Upper lobe of right lung (tissue), 1 donor: ENCODE measurements at places on chromosomes 5 and 9. TPM values are rescaled to one million over a fixed set of nuclear protein-coding genes. Genes with fewer than 3 reads are reported as not detected.
A peak's percentile ranks its signal among the peaks of the same experiment; 100 is the strongest.

- H3K27me3 ChIP-seq = no peaks in the 10 kb centered on the region
- no peak for DNase-seq
- peaks cover 6% of the 10 kb centered on the region for H3K36me3 ChIP-seq
- no peak overlapping the region for H3K4me3 ChIP-seq
- peaks cover 22% of the 10 kb centered on the region for H3K4me1 ChIP-seq
Measured at GRCh38 chr5:172147857-172148256, 40.2 kb downstream of the STK10 start.

FOXE1 gene
- not detected for total RNA-seq

GRCh38 chr9:79387101-79387835, 184.5 kb upstream of the TLE4 start:
- H3K4me3 ChIP-seq = no peak overlapping the region
- H3K4me1 ChIP-seq = no peaks in the 10 kb centered on the region
- no peaks in the 10 kb centered on the region for H3K36me3 ChIP-seq
- no peak overlapping the region for H3K27ac ChIP-seq

RMRP gene
- 30,828 TPM for total RNA-seq

DNA sequence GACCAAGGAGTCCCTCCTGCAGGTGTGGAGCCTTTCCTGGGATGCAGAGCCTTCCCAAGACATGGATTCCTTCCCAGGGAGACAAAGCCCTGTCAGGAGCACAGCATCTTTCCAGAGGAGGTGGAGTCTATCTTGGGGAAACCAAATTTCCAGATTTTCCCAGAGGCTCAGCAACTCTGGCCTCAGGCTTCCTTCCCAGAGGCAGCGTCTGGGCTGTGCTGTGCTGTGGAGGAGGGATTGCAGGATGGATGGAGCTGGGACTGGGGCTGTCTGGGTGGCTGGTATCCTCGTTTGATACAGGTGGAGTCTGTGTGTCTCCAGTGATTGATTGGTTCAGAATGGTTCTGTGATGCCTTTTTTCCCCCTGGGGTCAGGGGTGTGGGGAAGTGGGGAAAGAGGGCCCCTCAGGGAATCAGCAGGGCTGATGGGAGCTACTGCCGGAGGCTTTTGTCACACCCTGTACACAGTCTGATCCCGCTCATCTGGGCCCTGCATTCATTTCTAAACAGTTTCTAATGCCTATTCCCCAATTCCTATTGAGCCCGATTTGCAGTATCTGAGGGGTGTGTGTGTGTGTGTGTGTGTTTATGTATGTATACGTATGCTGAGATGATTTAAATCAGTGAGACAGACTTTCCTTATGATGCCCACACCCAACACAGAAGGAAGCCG, 16.0 kb downstream of the OR13J1 start:
- no peaks in the 10 kb centered on the region for H3K4me1 ChIP-seq
- no peak overlapping the region for H3K4me3 ChIP-seq
- no peaks in the 10 kb centered on the region for H3K36me3 ChIP-seq
- no peak for DNase-seq

FAM78A gene
- total RNA-seq = 14.8 TPM

DNA sequence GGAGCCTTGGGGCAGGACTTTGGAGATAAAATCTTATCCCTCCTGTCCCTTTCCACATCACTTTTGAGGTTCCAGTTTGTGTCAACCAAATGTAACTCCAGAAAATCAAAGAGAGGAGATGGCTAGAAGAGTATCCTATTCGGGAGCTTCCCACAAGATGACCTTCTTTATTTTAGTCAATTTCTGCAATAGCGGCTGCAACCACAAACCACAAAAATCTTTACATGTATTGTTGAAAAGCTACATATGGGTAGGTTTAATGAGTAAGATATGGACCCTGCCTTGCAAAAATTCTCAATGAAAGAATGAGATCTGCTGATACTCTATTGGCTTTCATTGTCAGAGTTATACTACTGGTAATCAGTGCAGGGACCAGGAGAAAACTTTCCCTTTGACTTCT, 92.2 kb upstream of the MAMDC2 start:
- no peaks in the 10 kb centered on the region for H3K4me1 ChIP-seq
- DNase-seq = no peak
- no peak overlapping the region for H3K4me3 ChIP-seq
- H3K27ac ChIP-seq = no peak overlapping the region
- H3K36me3 ChIP-seq = no peaks in the 10 kb centered on the region
- H3K27me3 ChIP-seq = no peaks in the 10 kb centered on the region

NSA2 gene
- 50.8 TPM for total RNA-seq

DNA sequence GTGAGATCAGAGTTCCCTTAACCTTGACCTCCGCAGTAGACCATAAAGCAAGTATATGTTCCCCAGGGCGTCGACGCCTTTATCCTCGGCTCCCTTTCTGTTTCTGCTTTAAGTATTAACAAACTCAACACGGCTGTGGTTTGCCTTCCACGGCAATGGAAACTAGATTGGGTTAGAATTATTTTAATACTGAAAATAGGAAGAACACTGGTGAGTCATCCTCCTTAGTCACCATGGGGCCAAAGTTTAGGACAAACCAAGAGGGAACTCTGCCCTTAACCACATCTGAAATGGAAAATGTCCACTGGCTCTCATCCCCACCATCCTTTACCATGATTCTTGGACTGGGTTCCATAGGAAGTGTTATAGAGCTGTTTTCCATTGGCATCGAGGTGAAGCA, 386.1 kb downstream of the ACTL7B start:
- no peak overlapping the region for H3K4me3 ChIP-seq
- no peaks in the 10 kb centered on the region for H3K4me1 ChIP-seq
- H3K36me3 ChIP-seq = no peaks in the 10 kb centered on the region

GZMA gene
- 8.8 TPM for total RNA-seq

GMCL2 gene
- total RNA-seq = not detected

PRDM9 gene
- not detected for total RNA-seq

DNA sequence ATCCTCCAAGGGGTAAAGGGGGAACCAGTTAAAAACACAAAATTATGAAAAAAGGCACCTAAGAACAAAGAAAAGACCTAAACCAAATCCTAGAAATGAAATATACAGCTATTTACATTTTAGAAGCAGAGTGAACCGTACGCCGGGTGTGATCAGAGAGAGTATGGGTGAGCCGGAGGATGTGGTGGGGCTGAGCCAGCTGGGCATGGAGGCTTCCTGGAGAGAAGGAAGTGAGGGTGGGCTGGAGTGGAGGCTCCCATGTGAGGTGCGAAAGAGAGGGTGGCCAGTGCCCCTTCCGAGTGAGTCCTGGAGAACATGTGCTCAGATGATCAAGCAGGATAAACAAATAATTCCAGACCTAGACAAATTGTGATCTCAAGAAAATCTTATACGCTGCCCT, 111.6 kb downstream of the CACNA1B start:
- no peak overlapping the region for H3K27ac ChIP-seq
- no peaks in the 10 kb centered on the region for H3K4me1 ChIP-seq
- H3K36me3 ChIP-seq = no peaks in the 10 kb centered on the region
- no peak overlapping the region for H3K4me3 ChIP-seq
- no peak for DNase-seq

DNA sequence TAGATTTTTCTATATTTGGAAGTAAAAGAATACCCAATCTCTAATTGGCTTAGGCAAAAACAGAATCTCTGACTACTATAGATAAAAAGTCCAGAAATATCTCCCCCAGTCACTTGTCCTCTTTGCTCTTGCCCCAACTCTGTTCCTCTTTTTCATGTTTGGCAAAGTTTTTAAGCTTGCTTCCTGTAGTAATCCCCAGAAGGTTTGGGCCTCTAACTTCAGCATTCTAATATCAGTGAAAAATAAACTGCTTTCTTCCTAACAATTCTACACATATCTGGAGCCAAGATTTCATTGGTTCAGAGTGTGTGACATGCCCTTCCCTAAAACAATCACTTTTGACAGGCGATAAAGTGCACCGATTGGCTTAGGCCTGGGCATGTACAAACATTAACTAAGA, 1680.3 kb downstream of the MAT2B start:
- H3K4me1 ChIP-seq = no peaks in the 10 kb centered on the region
- no peaks in the 10 kb centered on the region for H3K36me3 ChIP-seq

- peaks cover 10% of the 10 kb centered on the region for H3K36me3 ChIP-seq
- H3K27ac ChIP-seq = no peak overlapping the region
- no peak for DNase-seq
- no peaks in the 10 kb centered on the region for H3K27me3 ChIP-seq
- no peak overlapping the region for H3K4me3 ChIP-seq
- H3K4me1 ChIP-seq = no peaks in the 10 kb centered on the region
Measured at GRCh38 chr9:7071916-7072315, 314.1 kb downstream of the KDM4C start.

EEIG1 gene
- 44.7 TPM for total RNA-seq

- no peak overlapping the region for H3K27ac ChIP-seq
- no peaks in the 10 kb centered on the region for H3K27me3 ChIP-seq
- H3K4me3 ChIP-seq = no peak overlapping the region
Measured at GRCh38 chr5:89283728-89284493, 400.9 kb upstream of the MEF2C start.

KCTD16 gene
- total RNA-seq = 5.1 TPM

DNA sequence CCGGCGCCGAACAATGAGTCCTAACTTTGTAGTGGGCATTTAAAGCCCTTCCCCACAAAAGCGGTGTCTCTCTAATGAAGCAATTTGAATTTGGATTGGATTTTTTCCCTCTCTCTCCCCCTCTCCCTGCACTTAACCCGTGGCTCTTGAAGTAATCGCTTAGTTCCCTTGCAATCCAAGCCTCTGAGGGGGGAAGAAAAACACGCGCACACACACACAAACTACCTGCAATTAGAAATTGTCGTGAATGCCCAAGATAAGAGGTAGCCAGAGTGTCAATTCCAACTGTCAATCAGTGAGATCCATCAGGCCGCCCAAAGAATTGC, 1.2 kb downstream of the LHX6 start:
- no peak for DNase-seq
- H3K4me3 ChIP-seq = peak overlapping the region; percentile 45
- peaks cover 66% of the 10 kb centered on the region for H3K27me3 ChIP-seq
- no peaks in the 10 kb centered on the region for H3K36me3 ChIP-seq
- H3K4me1 ChIP-seq = peaks cover 13% of the 10 kb centered on the region

GRCh38 chr5:142356349-142356715, 31.5 kb upstream of the SPRY4 start:
- H3K36me3 ChIP-seq = no peaks in the 10 kb centered on the region
- no peak for DNase-seq
- H3K4me3 ChIP-seq = peak overlapping the region; percentile 60
- H3K27ac ChIP-seq = peak overlapping the region; percentile 97
- no peaks in the 10 kb centered on the region for H3K27me3 ChIP-seq
- H3K4me1 ChIP-seq = peaks cover 15% of the 10 kb centered on the region

DNA sequence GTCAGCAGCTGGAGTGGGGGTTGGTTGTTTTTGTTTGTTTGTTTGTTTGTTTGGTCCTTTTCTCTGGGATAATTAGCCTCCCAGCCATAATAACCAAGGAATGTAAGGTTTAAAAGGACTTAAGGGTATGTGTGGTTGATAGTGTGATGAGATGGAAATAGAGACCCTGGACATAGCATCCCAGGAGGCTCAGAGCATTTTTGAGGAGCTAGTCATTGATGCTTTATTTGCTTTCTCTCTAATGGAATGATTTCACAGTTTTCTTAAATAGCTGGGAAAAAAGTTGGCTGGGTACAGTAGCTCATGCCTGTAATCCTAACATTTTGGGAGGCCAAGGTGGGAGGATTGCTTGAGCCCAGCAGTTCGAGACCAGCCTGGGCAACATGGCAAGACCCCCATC, 45.1 kb downstream of the TTC1 start:
- no peak overlapping the region for H3K27ac ChIP-seq
- DNase-seq = no peak
- no peak overlapping the region for H3K4me3 ChIP-seq
- no peaks in the 10 kb centered on the region for H3K4me1 ChIP-seq

- H3K4me3 ChIP-seq = no peak overlapping the region
- no peak for DNase-seq
- H3K4me1 ChIP-seq = no peaks in the 10 kb centered on the region
- H3K36me3 ChIP-seq = peaks cover 8% of the 10 kb centered on the region
- H3K27me3 ChIP-seq = no peaks in the 10 kb centered on the region
- no peak overlapping the region for H3K27ac ChIP-seq
Measured at GRCh38 chr5:168443533-168443932, 42.7 kb upstream of the RARS1 start.

- H3K4me1 ChIP-seq = no peaks in the 10 kb centered on the region
- H3K36me3 ChIP-seq = no peaks in the 10 kb centered on the region
- no peak for DNase-seq
- no peak overlapping the region for H3K4me3 ChIP-seq
- H3K27ac ChIP-seq = no peak overlapping the region
Measured at GRCh38 chr5:125440905-125441304, 694.5 kb upstream of the ZNF608 start.

DNA sequence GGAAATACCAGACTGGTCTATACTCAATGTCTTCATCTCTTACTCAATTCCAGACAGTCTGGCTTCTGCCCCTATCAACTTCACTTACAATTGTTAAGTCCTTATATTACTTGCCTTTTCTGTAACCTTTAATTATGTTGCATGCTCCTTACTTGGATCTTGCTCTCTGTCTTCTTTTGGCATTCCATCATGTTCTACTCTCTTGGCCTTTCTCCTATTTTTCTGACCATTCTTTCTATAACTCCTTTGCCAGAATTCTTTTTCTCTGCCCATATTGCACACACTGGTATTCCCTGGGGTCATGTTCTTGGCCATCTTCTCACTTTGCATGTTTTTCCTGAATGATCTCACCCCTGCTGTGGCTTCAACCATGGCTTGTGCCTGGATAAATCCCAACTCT, 209.8 kb upstream of the ZNF462 start:
- DNase-seq = no peak
- no peak overlapping the region for H3K27ac ChIP-seq
- no peaks in the 10 kb centered on the region for H3K4me1 ChIP-seq
- no peaks in the 10 kb centered on the region for H3K36me3 ChIP-seq

SPATA31D4 gene
- total RNA-seq = not detected

ZFP2 gene
- 2.1 TPM for total RNA-seq
